Hematopoietic multipotent progenitor cell treated with erythropoietin and hydrocortisone succinate and interleukin-3 and kit ligand, for 17 days (in vitro differentiated cells): ENCODE measurements at places on chromosomes 7 and 10.

DNA sequence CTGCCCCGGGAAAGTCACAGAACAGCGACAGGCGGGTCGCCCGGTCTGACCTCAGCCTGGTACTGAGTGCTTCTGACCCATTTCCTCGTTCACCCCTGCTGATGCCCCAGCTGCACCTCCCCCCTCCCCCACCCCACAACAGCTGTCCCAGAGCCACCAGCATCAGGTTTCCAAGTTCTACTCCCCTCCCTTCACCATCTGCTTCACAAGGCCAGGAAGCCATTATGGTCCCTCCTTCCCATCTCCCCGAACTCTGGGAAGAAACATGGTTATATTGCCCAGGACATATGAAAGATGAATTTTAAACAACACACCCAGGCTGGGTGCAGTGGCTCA, 301.9 kb upstream of the GALNT17 start:
- no peak for DNase-seq

DNA sequence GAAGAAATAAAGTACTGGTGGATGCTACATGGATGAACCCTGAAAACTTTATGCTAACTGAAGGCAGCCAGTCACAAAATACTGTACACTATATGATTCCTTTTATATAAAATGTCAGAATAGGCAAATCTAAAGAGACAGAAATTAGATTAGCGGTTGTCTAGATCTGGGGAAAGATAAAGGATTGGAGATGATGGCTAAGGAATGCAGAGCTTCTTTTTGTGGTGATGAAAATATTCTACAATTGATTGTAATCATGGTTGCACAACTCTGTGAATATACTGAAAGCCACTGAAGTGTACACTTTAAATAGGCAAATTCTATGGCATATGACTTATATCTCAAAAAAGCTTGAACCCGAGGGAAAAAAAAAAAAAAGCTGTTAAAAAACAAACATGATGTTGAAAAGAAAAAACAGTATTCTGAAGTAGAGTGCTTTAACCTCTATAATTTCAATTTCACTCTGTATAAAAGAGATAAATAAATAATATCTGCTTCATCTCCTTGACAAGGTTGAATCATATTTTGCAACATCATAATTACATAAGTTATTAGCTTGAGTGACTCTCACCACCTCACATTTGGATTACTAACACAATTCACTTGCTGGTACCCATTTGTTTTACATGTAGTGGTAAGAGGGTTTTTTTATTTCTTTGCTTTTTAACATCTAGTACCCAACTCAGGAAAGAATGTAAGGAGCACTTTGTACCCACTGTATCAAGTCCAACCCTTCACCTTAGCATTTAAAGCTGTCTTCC, 2.8 kb upstream of the GNAI1 start:
- no peak for DNase-seq

GRCh38 chr7:114534953-114535352, 120.3 kb downstream of the FOXP2 start:
- DNase-seq: no peak

- no peak for DNase-seq
These were observed 64.9 kb upstream of the C1QL3 start for GRCh38 chr10:16586358-16587138.

GRCh38 chr10:129096065-129096984, 370.7 kb upstream of the MGMT start:
- DNase-seq: no peak

GRCh38 chr10:86199041-86199440, 167.6 kb downstream of the GRID1 start:
- no peak for DNase-seq

DNA sequence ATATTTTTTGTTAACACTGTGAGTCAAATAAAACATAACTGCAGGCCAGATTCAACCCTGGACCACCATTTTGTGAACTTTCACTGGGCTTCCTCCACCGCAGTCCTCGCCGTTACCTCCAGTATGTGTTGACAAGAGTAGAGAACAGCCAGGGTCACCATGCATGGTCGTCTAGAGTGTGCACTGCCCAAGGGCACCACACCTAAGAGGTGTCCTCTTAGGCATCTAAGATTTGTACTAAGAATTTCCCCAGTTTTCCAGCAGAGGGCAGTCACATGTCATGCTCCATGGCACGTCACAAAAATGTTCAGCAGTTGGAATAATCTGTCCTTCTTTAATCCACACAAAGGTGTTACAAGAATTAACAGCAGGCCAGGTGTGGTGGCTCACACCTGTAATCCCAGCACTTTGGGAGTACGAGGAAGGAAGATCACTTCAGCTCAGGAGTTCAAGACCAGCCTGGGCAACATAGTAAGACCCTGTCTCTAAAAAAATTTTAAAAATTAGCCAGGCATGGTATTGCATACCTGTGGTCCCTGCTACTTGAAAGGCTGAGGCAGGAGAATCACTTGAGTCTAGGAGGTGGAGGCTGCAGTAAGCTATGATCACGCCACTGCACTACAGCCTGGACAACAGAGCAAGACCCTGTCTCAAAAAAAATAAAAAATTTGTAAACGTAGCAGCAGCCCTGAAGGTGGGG, 71.2 kb upstream of the FOXK1 start:
- DNase-seq: peak; percentile 80

- DNase-seq: no peak
These were observed 70.2 kb upstream of the CCDC71L start for GRCh38 chr7:106731187-106731586.

DNA sequence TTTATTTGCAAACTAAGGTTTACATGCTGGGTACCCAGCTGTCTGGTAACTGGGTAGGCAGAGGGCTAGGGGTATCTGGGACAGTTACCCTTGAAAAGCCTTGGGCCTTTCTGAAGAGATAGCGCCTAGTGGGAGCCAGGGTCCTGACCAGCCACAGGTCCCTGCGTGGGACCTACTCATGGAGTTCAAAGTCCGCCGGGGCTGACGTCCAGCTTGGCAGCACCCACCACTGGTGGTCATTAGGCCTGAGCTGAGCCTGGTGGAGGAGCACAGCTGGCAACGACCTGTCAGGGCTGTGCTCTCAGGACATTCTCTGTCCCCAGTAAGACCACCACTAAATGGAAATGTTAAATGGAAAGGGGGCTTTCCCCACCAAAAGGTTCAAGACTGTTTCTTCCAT, 20.0 kb downstream of the GUSB start:
- no peak for DNase-seq

DNA sequence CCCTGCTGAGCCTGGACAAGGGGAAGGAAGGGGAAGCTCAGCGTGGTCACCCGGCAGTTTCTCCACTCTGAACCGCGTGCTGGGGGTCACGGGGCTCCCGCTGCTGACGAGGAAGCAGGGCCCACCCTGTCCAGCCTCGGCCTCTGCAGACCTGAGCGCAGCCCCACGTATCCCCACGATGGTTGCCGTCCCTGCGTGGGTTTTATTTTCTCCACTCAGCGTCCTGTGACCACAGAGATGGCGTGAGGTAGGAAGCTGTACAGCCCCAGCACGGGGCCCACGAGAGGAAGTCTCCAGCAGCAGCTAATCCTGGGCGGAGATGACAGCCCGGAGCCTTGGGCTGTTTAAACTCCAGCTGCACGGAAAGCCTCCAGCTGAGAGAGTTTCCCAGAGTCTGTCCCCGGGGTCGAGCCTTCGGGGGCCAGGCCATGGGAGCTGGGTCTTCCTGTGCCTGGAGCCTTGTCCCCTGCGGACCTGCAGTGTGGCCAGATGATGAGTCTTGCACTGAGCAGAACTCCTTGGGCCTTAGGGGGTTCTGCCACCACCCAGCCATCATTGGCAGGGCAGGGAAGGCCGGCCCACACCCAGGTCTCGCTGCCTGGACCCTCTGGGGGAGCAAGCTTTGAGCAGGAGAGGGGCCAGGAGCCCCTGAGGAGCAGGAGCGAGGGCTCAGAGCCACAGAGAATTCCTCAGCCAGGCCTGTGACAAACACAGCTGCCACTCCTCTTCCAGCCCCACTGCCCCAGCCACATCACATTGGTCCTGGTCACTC, 72.8 kb upstream of the FAM20C start:
- DNase-seq: no peak

DNA sequence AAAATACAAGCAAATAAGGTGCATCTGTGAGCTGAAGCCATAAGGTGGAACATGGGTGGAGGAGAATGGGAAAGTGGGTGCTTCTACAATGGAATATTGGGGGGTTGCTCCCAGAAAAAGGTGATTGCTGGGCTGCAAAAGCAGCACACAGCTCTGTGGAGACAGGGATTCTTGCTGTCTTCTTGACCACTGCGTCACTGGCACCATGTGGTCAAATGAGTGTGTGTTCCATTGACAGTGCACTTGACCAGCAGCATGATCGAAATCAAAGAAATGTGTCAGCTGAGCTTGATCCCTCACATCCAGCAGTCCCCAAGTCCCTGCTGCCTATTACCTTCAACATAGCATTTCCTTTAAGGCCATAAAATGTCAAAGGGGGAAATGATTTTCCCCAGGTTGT, 56.2 kb downstream of the GPR26 start:
- DNase-seq: no peak

GRCh38 chr7:30062587-30062986, 34.4 kb downstream of the PLEKHA8 start:
- DNase-seq: peak; percentile 58

- no peak for DNase-seq
These were observed 15.5 kb downstream of the ENTPD7 start for GRCh38 chr10:99674762-99675161.

GRCh38 chr7:16298221-16298620, 123.1 kb downstream of the CRPPA start:
- DNase-seq: no peak

DNA sequence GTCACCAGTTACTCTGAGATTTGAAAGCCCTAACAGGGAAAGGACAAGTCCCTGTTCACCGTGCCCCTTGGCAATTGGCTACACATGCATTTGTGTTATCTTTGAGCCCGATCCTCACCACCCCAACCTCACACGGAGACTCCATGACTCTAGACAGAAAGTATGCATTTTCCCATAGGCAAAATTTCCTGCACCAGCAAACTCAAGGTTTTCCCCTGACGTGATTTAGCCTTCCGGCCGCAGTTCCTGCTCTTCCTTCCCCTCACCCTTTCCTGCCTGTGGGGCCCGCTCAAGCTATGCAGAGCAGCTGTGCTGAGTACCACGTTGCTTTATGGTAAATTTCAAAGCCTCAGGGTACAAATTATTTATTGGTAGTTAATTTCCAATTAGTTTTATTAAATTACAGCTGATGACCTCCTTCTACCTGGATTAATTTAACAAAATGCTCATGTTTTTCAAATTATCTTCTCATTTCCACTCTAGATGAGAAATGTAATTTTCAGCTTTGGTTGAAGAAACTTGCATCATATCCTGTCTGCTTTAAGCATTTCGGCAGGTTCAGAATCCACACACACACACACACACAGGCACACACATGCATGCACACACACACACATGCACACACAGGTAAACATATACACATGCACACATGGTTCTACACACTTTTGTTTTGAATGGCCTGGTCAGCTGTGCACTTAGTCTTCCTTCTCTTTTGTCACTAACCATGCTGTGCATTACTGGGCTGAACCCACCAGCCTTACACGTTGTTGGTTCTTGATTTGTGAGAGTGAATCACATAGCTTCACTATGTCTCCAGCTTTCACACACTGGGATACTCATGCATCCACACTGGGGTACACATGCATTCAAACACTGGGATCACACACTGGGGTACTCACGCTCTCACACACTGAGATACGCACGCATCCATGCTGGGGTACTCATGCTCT, 283.1 kb upstream of the PITRM1 start:
- DNase-seq: no peak

DNA sequence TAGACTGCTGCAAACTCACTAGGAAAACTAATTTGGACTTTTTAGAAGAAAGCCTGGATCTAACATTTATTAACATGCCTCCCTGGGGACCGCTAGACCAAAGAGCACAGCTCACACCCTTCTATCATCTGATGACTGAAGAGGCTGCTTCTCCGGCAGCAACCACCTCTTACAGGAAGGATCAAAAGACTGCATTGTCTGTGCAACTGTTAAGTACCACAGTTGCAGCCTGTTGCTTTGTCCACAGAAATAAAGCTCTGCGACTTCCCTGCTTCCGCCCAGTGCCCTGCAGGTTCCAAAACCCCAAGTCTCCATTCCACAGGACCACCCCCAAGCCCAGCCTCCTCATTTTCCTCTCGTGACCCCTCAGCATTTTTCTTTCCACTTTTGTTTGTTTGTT, 14.0 kb upstream of the PODXL start:
- DNase-seq: no peak

DNA sequence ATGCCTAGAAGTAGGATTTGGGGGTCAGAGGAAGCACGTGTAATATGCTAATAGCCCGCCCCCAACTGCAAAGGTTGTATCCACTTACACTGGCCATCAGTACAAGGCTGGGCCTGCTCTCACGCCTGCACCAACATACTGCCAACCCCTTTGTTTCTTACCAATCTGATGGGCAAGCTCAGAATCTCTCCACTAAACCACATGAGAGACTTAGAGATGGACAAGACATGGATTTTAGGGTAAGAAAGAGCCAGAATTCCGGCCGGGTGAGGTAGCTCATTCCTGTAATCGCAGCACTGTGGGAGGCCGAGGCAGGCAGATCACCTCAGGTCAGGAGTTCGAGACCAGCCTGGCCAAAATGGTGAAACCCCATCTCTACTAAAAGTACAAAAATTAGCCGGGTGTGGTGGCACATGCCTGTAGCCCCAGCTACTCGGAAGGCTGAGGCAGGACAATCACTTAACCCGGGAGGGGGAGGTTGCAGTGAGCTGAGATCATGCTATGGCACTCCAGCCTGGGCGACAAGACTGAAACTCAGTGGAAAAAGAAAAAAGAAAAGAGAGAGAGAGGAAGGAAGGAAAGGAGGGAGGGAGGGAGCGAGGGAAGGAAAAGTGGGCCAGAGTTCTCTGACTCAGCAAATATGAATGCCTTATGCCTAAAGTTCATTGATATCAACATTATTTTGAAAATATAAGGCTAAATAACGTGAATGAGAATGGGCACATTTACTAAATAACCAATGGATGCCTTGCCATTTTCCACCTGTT, 162.2 kb downstream of the SLIT1 start:
- no peak for DNase-seq

GRCh38 chr10:86899132-86899531, 58.3 kb downstream of the MMRN2 start:
- no peak for DNase-seq

DNA sequence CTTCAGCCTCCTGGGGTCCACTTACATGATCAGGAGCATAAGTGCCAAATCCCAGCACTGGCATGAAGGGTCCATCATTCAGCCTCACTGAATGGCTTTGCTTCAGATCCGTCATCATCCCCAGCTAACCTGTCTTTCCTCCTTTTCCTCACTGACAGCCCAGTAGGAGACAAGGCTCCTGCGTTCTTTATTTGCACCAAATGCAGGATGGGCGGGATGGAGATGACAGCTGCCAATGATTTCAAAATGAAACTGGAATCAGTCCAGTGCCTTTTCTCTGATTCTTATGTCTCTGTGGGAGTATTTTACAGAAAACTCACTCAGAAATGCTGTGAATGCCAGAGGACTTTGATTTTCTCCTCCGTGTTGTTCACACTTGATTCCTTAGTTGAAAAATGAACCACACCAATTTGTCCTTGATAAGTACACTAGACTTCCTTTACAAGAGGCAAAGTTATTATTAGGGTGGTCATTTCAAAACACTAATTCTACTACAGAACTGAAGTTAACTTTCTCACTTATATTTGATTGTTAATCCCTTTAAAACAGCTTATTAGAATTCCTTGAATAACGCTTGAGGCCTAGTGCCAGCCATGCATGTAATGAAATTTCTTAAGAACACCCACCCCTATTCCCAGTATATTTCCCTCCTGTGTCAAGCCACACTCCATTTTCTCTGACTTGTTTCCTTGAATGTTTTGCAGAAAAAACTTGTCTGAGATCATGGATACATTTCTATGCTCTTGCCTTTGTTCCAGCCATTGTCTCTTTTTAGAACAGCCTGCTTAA, at the start of gene AKR1C8:
Gene AKR1C8 (minus strand): TSS at position 164 of the 789 bp plus-strand sequence. CDS start 46 bp downstream, at position 118.
- DNase-seq: no peak

GRCh38 chr7:21544715-21545114, 1.9 kb downstream of the DNAH11 start:
- DNase-seq: no peak
